ENCODE measurements at places on chromosomes 12 and 14.

DNA sequence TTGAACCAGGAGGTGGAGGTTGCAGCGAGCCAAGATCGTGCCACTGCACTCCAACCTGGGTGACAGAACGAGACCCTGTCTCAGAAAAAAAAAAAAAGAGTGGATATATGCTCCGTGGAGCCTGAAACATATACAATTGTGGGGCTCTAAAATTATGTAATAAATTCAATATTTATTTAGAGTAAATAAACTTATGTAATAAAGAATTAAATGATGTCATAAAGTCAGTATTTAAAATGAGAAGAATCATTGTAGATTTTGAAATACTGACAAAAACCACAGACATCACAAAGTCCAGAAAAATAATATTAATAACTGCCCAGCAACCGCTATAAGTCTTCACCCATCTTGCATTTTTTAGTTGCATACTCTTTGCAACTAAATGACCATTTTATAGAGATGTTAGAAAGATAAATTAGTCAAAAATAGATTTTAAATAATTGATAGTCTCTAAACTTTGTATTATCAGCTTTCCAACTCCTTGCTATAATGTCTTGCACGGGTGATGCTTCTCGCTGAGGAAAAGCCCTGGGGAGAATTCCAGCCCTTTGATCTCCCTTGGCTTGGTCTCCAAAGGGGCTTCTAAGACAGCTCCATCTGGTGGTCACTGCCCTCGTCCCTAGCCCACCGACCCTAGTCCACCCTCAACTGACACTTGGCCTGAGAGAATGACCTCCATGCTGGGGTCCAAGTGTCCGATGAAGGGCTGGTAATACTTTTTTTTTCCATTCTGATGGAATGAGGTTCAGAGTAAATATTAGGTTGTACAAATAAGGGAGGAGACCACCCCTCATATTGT, 7.9 kb upstream of the TMBIM6 start:
- no peak for DNase-seq

DNA sequence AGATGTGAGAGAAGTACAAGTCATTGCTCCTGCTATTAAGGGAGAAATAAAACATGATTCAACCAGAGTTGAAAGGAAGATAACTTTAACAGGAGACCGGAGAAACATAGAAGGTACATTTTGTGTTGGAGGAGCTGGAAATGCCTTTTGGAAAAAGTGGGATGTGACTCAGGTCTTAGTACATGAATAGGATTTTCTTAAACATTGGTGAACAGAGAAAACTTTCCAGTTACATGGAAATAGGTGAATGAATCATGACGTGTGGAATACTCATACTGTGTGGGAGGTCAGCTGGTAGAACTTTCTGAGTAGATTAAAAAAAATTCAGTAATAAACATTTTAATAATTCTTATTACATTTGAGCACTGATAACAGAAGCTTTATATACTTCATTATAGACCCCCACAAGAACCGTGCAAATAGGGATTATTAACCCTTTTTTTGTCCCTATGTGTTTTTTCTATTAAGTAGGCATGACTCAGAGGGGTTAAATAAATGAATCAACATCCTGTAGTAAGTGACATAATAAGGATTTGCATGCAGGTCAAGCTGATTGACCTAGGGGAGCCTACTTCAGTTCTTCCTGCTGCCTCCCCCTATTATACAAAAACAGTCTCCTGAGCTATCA, 710.5 kb downstream of the NOVA1 start:
- no peak for DNase-seq

- no peak for DNase-seq
Observed at GRCh38 chr14:46091819-46092218, 559.8 kb downstream of the RPL10L start.

GRCh38 chr12:57740656-57741412, 2.3 kb upstream of the AGAP2 start:
- no peak for DNase-seq

- no peak for DNase-seq
Observed at GRCh38 chr12:88591343-88591742, 11.1 kb upstream of the KITLG start.

GRCh38 chr14:71246539-71246938, 339.3 kb downstream of the PCNX1 start:
- DNase-seq: no peak

DNA sequence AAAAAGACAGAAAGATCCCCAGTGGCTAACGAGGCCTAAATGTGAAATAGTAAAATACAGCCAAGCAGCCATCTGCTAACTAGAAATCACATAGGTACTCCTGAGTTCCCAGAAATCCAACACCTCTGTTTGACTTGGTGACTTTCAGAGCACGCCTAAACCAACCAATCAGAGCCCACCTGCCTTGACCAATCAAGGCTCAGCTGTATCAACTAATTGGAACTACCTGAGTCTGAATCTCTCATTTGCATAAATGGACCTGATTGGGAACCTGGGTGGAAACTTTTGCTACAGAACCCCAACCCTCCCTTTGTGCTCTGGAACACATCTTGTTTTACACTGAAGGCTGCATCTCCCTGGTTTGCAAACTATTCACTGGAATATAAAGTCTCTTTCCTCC, 5.1 kb upstream of the TCL1B start:
- no peak for DNase-seq

- no peak for DNase-seq
Observed at GRCh38 chr14:99221445-99221844, 50.6 kb downstream of the BCL11B start.

- DNase-seq: no peak
Observed at GRCh38 chr14:50740856-50741255, 72.8 kb upstream of the SAV1 start.

- no peak for DNase-seq
Observed at GRCh38 chr12:107602446-107602845, 83.2 kb upstream of the PWP1 start.

GRCh38 chr14:51545396-51545795, 106.3 kb upstream of the FRMD6 start:
- DNase-seq: no peak

GRCh38 chr12:113273053-113273725, 51.9 kb downstream of the TPCN1 start:
- no peak for DNase-seq

GRCh38 chr12:106870116-106870515, 85.6 kb upstream of the TMEM263 start:
- DNase-seq: no peak

DNA sequence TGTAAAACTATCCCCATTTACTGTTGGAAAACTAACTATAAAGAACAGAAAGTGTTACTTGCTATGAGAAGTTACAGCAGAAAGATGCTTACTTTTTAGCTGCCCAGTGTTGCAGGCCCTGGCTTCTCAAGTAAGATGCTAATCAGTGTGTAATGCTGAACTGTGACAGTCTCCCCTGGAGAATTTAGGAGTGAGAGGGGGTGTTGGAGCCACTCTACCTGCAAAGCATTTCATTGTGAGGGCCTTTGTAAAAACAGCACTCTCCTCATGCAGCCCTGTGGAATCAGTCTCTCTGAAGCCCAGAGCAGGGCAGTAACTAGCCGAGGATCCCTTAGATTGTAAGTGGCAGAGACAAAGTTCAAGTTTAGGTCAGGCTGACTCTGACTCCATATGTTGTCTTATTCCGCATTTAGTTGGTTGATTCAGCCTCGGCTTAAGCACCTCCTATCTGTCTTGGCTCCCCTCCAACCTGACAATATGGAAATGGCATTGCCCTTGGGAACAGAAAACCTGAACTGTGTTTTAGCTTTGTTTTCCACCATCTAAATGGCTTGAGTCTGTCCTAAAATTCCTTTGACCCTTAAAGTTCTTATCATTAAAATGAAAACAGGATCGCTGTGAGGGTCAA, 141.3 kb downstream of the PRKCH start:
- no peak for DNase-seq

- DNase-seq: no peak
Observed at GRCh38 chr14:104393199-104393897, 186.2 kb upstream of the C14orf180 start.

DNA sequence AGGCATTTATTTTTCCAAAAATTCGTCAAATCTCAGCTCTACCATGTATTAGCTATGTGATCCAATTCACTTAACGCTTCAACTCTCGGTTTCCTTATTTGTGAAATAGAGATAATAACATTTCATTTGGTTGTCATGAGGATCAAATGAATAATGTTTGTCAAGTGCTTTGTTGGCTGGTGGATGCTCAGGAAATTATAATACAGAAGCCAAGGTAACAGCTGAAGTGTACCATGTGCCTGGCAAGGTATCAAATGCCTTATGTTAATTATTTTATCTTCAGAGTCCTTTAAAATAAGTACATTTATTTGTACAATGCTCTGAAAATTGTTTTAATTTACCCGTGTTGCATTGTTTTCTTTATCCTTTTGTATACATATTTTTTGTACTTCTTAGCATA, 6.1 kb upstream of the PRKCH start:
- DNase-seq: no peak

- no peak for DNase-seq
Observed at GRCh38 chr12:94762943-94763342, 112.6 kb upstream of the TMCC3 start.

GRCh38 chr14:78358591-78358990, 188.4 kb downstream of the NRXN3 start:
- no peak for DNase-seq

- DNase-seq: no peak
Observed at GRCh38 chr12:27615331-27615891, 80.8 kb upstream of the REP15 start.

DNA sequence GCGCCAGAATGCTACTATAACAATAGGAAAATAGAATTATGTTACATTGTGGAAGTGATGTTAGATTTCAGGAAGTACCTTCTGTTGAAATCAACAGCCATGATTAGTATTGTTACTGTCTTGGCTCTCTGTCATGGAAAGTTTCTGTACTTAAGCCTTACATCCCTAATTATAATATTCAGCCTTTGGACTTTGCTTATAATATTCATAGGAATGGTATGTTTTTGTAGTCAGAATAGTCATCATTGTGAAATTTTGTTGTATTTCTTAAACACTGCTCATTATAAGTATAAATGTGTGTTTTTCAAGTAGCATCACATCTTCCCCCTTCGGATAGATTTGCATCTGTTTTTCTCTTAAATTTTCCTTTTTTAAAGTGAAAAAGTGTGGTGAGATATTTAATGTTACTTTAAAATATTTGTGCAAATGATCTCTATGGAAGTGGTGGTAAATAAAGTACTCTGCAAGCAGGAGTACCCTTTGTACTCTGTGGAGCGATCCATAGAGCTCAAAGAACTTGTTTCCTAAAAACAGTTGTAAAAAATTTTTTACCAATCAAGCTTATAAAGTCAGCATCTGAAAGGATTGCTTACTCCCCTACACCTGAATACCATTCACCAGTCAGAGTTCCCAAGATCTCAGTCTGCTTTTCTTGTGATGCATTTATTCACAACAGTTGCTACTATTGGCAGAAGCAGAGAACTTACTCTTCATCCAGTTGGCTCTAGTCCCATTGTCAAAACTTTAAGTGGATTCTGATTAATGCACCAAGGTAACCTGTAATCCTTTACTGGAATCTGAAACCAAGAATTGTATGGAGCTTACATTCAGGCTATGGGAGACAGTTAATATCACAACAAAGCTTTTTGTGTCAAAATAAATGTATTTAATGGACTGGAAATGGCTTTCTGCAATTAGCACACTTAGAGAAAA, 87.8 kb downstream of the RIC8B start:
- DNase-seq: no peak

- no peak for DNase-seq
Observed at GRCh38 chr14:32722631-32723183, 216.0 kb upstream of the NPAS3 start.

DNA sequence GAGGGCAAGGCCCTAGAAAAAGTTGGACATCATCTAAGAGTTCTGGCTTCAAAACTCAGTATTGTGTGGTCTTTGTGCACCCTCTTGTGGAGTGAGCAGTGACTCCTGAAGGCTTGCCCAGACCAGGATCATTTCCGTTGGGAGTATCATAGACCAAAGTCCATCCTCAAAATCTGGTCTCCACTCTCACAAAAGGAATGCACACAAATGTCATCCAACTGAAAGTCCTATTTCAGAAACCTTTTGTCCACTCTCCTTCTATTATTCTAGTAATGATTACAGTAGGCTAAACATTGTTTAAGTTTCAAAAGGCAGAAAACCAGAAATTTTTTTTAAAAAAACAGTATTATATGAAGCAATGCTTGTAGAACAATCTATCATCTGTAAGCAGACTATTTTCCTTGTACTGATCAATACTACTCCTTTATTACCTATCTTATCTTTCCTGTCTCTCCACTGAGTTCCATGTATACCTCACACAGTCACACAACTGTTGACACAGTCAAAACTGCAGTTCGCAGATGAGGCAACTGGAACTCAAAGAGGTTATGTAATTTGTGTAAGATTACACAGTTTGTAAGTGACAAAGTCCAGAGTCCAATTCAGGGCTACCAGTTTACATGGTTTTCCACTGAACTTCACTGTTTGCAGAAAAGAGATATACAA, 41.4 kb downstream of the COX16 start:
- DNase-seq: peak; percentile 8

DNA sequence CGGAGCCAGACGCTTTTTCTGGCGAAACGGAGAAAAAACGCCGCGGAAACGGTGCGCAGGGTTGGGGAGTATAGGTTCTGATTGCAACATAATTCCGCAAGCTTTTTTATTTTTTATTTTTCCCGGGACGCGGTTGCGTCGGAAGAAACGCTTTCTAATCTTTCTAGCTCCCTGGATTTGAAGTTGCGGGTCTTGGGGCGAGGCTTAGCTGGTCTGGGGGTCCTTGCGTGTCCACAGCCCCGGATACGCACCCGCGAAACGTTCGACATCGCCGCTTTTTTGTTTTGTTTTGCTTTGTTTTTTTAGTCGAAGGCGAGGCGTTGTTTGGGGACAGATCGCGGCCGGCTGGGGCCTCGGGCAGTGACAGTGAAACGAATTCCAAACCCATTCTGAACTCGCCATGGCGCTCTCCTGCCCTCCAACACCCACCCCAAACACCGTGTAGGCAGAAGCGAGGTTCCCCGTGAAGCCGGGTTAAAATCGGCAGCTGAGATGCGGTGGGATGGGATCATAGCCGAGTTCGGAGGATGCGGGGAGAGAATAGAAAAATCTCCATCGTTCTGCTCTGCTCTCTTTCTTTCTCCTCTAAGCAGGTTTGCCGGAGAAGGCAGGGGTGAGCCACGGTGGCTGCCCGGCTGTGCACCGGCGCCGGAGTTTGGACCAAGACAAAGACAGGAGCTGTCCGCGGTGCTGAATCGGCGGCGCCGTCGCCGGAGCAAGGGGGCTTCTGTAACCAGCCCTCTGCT, 8.1 kb upstream of the LHX5 start:
- no peak for DNase-seq

DNA sequence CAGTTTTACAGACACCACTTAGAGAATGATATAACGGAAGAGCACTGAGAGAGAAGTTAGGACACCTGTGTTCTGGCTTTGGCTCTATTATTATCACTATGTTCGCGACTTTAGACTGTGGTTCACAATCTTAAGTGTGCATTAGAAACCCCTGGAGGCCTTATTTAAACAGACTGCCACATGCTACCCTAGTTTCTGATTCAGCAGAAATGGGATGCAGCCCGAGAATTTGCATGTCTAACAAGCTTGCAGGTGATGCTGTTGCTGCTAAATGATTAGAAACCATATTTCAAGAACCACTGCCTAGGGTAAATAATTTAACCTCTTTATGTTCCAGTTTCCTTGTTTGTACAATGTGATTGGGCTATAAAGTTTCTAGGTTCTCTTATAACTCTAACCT, 3.6 kb upstream of the RAD51AP1 start:
- DNase-seq: no peak

Data from NCI-H2081 treated with DMSO at 0.1 percent for 48 hours (cell line).